ENCODE measurements at places on chromosomes 2 and 18.

- no peak for DNase-seq
Observed at GRCh38 chr18:59468821-59469220, 109.8 kb upstream of the LMAN1 start.

DNA sequence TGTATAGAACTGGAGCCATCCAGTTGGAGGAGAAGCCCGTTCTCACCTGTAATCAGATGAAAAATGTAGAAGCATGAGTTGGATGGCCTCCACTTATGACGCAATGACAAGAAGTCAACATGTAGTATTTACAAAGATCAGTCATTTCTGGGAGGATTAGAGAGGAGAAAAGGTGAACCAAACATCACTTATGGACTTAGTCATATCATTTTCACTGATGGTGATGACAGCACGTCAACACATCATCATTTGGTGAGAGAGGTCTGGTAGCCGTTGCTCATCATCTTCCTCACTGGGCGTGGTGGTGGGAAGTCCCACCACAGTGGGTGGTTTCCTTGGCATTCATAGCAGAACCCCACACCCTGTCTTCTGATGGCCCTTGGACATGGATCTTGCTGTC is 264.2 kb upstream of the EPAS1 start:
- no peak for DNase-seq

- no peak for DNase-seq
Observed at GRCh38 chr2:84768840-84769239, 112.0 kb downstream of the TRABD2A start.

DNA sequence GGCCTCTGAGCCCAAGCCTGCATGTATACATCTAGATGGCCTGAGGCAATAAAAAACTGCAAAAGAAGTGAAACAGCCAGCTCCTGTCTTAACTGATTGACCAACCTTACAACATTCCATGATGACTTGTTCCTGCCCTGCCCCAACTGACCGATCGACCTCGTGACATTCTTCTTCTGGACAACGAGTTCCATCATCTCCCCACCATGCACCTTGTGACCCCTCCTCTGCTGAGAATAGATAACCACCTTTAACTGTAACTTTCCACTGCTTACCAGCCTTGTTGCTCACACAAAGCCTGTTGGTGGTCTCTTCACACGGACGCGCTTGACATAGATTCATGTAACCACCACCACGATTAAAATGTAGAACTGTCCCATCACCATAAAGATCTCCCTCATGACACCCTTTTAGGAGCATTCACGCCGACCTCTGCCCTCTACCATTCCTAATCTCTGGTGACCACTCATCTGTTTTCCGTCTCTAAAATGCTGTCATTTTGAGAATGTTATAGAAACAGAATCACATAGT is 120.1 kb upstream of the REV1 start:
- DNase-seq: no peak

DNA sequence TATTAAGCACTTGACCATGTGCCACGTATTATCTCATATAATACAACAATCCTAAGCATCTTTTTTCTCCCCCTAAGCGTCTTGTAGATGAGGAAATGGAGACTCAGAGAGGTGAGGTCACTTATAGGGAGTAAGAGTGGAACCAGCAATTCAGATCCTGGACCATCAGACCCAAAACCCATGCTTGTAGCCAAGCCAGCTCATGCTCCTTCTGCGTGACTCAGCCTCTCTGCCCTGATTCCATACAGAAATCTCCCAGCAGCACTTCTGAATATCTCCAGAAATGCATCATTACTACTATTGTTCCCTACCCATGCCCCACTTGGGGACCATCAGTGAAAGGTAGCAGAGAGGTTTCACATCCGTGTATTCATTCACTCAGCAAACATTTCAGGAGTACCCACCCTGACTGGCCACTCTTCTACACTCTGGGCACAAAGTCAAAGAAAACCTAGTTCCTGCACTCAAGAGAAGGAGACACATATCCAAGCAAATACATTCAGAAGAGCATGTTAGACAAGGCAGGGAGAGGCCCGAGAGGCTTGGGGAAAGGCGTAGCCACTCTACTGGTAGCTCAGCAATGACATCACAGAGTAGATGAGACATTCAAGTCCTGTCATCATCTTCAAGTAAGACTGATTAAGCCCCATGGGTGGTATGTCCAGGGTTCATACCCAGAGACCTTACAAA is 141.9 kb downstream of the MTCL1 start:
- peak; percentile 28 for DNase-seq

- peak; percentile 64 for DNase-seq
Observed at GRCh38 chr18:35756506-35757117, 175.1 kb downstream of the GALNT1 start.

- DNase-seq: no peak
Observed at GRCh38 chr2:180990794-180991193, 10.4 kb downstream of the UBE2E3 start.

GRCh38 chr2:173264603-173265366 is 89.9 kb upstream of the CDCA7 start:
- DNase-seq: no peak

- DNase-seq: no peak
Observed at GRCh38 chr2:235271936-235272335, 221.9 kb upstream of the AGAP1 start.

DNA sequence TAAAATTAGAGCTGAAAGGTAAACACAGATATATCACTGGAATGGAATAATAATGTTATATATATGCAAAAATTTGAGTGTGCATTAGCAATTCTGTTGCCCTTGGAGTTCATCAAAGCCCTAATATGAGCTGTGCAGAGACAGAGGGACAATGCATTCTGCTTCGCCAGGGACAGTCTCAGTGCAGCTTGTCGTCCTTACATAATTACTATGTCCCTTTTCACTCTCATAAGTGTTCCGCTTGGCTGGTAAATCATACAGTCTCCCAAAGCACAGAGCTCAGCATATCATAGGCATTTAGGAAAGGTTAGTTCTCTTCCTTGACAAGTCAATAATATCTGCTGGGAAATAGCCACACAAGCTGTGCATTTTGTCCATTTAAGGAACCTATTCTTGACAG is 30.7 kb downstream of the MAPK4 start:
- no peak for DNase-seq

DNA sequence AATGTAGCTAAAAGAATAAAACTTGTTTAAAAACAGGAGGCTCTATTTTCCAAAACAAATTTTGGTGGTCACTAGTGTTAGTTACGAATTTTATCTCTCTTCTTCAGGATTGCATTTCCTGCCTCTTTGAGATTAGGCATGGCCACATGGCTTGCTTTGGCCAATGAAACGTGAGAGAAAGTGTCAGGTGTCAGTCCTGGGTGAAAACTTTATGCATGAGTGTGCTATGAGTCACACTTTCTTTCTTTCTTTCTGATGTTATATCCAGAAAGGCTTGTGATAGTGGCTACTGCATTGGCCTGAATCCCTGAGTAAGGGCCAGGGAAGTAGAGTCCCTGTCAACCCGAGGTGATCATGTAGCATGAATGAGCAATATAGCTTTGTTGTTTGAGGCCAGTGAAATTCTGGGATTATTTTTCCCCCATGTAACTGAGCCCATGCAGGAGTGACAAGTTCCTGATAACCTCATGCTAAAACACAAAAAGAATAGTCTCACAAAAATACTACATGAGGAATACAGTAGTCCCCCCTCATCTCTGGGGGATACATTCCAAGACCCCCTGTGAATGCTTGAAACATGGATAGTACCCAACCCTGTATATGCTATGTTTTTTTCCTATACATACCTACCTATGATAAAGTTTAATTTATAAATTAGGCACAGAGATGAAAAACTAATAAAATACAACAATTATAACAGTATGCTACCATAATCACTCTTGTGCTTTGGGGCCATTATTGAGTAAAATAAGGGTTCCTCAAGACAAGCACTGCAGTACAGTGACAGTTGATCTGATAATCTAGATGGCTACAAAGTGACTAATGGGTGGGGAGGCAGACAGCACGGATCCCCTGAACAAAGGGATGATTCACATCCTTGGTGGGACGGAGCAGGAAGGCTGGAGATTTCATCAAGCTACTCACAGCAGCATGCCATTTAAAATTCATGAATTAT is 109.5 kb downstream of the CDC42EP3 start:
- peak; percentile 91 for DNase-seq

DNA sequence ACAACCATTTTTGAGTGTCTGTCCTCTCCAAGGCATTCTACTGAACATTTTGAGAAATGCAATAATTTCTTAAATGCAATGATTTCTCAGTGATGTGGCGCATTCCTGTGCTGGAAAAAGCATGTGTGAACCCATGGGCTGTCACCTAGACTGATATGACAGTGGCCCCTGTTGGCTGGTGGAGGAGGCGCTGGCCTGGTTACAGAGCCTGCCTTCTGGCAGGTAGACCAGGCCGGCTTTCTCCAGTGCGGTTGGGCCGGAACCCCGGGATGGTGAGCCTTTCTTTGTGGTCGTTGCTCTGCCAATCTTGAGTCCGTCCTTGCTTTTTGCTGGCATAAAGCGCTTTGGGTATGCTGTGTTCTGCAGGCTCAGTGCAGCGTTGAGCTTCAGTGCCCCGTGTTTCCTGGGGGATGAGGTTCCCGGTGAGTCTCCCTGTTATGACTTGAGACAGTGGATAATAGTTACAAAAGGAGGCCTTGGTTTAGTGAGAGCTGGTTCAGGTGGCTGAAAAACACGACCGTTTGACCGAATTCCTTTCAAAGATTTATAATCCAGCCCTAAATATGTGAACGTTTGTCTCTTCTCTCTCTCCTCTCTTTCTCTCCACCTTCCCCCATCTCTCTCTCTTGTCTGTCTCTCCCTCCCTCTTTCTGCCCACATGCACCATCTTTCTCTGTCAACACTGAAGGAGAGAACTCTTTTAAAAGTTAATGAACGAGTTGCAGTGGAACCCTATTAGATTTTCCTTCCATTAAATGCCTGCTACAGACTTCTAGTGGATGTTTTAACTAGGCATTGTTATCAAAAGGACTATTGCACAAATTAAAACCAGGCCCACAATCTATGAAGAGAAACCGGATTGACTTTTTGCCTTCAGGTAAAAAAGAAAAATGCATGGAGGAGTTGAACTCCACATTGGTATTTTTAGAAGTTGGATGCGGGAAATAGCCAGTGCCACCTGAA is 34.0 kb downstream of the TSHZ1 start:
- DNase-seq: no peak

DNA sequence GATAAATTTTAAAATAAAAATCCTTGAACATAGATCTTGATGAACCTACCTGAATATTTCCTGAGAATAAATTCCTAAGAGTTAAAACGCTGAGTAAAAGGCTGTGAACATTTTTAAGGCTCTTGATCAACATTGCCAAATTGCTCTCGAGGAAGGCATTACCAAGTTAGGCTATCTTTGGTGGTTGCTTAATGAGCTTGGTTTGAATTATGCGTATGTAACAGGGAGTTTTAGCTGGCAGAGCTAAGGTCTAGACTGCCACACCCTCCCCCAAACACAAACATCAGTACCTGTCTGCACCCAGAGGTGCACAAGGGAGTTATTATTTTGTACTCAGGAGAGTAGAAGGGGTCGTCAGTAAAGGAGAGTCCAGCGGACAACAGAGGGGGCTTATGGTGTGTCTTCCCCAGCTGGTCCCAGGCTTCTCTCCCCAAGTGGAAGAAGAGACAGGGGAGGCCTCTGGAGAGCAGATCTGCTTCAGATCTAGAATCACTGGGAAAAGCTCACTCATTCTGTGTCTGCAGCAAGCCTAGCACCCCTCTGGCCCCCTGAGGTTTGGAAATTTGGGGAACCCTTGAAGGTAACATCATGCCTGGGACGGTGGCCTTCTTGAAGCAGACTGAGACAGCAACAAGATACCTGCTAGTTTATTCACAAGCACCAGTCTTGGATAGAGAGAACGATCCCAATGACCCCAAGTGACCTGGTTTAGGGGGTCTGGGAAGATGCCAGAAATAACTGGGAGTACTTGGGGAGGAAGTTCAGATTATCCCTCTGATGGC is 197.2 kb upstream of the ID2 start:
- DNase-seq: no peak

DNA sequence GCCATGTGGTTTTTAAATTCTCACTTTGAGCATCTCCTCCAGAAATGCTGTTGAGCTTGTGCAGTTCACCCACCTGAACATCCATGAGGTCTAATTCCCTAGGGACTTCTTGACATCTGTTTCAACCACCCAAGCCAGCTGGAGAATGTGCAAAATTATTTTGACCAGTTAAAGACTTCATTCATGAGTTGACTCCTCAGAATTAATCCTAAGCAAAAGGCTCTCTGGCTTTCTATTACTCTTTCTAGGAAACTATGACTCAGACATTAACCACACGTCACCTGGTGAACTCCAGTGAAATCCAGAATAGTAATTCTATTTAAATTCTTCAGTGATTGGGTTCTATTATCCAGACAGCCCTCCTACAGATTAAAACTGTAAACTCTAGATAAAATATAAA is 247.5 kb downstream of the NBAS start:
- peak; percentile 4 for DNase-seq

GRCh38 chr2:167582619-167583018 is 664.8 kb downstream of the STK39 start:
- no peak for DNase-seq

DNA sequence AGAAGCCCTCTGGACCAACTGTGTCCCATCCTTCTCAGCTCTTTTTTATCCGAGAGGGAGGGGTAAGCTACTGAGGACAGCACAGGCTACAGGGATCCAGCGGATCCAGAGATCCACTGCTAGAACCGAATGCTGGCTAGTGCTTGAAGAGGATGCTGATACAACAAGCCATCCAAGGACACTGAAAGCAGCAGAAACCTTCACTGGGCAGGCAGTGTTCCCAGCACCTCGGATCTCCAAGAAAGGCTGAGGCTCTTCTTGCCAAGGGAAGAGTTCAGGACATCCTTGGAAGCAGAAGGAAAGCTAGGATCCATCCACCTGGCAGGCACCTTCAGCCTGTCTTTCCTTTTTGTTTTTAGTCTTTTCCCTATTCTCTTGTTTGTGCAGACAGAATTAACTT is 13.2 kb upstream of the FHOD3 start:
- no peak for DNase-seq

- DNase-seq: no peak
Observed at GRCh38 chr2:133941666-133942065, 312.2 kb upstream of the MGAT5 start.

- no peak for DNase-seq
Observed at GRCh38 chr2:188880740-188881139, 93.4 kb upstream of the COL3A1 start.

GRCh38 chr2:234963773-234964615 is 12.2 kb downstream of the SH3BP4 start:
- no peak for DNase-seq

DNA sequence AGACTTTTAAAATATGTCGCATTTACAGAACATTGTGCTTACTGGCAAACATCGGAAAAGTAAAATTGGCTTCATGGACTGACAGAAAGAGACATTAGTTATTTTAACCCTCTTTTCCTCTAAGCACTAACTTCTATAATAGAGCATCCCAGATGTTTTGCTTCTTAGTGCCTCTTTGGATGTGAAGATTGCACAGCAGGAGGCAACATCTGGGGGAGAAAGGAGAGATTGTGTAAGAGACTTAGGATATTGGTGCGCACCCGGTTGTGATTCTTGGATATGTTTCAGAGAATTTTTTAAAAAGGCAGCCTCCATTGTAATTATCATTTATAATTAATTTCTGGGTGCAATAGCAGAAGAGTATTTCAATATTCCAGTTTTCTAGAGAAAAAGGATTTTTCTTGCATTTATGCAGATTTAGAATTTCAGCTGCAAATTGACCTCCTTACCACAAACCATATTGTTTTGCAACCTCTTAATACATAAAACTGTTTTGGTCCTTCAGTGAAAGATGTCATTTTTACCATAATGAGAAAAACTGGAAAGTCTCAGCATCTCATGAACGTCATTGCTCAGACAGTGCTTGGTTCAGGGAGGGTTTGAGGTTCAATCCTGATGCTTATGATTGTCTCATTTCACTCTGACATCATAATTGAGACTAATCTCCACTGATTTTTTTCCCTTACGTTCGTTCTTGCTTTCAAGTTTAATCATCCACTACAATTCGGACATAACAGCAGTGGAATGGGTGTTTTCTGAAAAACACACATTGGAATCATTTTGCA is 404.3 kb downstream of the ZNF521 start:
- no peak for DNase-seq

Measured in HFFc6 (cell line).